Cardiac septum (tissue), 1 donor: ENCODE measurements at places on chromosomes 5 and 9.

- no peak for DNase-seq
Observed at GRCh38 chr5:135031813-135032694, 2.0 kb downstream of the PITX1 start.

- DNase-seq, result peak; percentile 91
Observed at GRCh38 chr9:130701059-130702022, 7.8 kb downstream of the EXOSC2 start.

DNA sequence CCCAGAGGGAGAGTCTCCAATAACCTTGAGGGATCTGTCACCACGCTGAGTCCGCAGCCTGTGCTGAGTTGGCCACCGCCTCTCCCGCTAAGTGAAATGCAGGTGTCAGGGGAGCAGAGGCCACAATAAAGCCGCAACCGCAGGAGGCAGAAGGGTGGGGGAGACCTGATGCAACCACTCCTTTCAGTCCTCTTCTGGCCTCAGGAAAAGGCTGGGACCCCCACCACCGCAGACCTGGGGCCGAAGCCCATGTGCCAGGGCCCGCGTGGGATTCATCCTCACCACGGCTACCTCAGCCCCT, 576 bp downstream of the MAP1B start:
- no peak for DNase-seq

GRCh38 chr9:127021664-127022363, 100.6 kb downstream of the ANGPTL2 start:
- peak; percentile 92 for DNase-seq
